ENCODE measurements at places on chromosomes 12 and 14.
A peak's percentile ranks its signal among the peaks of the same experiment; 100 is the strongest.

DNA sequence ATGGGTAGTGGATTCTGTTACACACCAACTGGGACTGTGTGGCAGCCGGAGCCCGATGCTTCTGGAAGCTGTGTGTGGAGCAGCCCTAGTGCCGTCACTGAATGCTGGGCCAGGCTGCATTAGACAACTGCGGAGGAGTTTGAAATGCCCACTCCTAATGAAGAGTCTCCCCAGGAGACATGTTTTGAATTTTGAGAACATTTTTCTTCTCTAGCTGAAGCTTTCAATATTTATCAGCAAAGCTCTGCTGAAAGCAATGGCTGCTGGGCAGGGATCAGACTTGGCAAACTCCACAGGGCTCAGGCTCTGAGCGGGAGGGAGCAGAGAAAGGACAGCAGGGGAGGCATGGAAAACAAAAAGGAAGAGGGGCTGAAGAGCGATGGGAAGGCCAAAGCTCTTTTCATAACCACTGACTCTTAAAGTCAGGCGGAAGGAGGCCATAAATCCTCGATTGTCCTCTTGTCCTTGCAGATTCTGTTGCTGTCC lies 189.1 kb downstream of the MON2 start:
- no peak for DNase-seq

- DNase-seq, result no peak
These were observed 5.1 kb downstream of the RNF10 start for GRCh38 chr12:120539303-120539702.

- DNase-seq, result no peak
These were observed 31.2 kb upstream of the ADGRD1 start for GRCh38 chr12:130922511-130922953.

- DNase-seq, result no peak
These were observed 103.3 kb upstream of the PMCH start for GRCh38 chr12:102300824-102301461.

GRCh38 chr12:49916129-49916919 lies 12.6 kb upstream of the FAIM2 start:
- no peak for DNase-seq

- DNase-seq, result no peak
These were observed 367.3 kb downstream of the BCL11B start for GRCh38 chr14:98904677-98905076.

- no peak for DNase-seq
These were observed 160.0 kb upstream of the E2F7 start for GRCh38 chr12:77225373-77225772.

DNA sequence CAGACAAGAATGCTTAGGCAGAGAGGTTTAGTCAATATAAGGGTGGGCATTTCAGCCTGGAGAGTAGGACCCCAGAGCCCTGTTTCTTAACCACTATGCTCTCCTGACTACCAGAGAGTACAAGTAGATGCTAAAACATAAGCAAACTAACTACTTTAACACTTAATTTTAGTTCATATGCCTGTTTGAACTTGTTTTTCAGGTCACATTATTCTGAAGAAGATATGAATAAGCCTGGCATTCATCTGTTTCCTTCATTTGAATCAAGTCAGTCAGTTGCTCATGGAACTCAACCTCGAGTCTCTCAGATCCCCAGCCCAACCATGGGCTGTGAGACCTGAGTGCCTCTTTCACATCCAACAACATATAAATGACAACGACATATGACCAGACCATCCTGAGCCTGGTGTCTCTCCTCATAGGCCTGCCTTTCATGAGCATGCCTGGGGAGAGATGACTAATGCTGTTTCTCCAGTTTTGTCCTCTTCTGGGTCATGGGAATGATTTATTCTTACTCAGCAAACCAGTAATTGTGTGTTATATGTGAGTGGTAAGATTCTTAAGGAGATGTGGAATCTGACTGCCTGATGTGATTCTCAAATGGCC lies 251.1 kb upstream of the BTG1 start:
- DNase-seq, result no peak

DNA sequence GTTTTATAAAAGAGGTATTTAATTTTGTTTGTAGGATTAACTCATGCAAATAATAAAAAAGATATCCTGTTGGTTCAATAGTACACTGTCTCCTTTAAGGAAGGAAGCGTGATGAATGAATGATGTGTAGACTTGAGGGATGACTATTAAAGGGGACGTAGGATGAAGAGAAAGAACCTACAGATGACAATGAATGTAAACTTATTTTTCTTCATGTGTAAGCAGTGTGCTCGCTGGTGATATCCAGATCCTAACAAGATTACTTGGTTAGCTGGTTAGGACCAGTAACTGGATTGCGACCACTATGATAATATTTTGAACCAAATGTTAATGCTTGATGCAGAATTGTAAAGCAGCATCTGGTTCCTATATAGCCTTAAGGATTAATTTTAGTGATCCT lies 2.6 kb downstream of the ARF6 start:
- DNase-seq, result no peak

GRCh38 chr12:80698256-80698655 lies 9.2 kb upstream of the MYF6 start:
- DNase-seq, result no peak

DNA sequence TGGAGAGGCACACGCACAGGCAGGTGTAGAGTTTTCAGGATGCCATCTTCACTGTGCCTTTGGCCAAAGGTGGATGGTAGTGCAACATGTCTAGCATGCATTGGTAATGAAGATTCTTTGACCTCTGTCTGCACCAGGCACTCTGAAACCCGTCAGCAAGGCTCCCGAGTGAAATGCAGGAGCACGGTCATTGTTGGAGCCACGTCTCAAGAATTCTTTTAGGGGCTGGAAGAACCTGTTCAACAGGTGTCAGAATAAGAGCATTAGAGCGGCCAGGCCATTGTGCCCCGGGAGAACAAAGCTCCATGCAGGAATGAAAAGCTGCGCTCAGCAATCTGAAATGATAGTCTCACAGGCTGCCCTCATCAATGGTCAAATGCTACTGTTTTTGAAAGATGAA lies 40.2 kb upstream of the DICER1 start:
- no peak for DNase-seq

GRCh38 chr14:103427485-103428443 lies 42.5 kb downstream of the MARK3 start:
- no peak for DNase-seq

GRCh38 chr12:22408610-22409376 lies 74.3 kb upstream of the ST8SIA1 start:
- DNase-seq, result no peak

GRCh38 chr12:27305673-27306456 lies 26.8 kb upstream of the BMAL2 start:
- no peak for DNase-seq

- DNase-seq, result no peak
These were observed 277.7 kb downstream of the VRK1 start for GRCh38 chr14:97074856-97075255.

GRCh38 chr14:88505621-88506020 lies 49.2 kb downstream of the PTPN21 start:
- no peak for DNase-seq

DNA sequence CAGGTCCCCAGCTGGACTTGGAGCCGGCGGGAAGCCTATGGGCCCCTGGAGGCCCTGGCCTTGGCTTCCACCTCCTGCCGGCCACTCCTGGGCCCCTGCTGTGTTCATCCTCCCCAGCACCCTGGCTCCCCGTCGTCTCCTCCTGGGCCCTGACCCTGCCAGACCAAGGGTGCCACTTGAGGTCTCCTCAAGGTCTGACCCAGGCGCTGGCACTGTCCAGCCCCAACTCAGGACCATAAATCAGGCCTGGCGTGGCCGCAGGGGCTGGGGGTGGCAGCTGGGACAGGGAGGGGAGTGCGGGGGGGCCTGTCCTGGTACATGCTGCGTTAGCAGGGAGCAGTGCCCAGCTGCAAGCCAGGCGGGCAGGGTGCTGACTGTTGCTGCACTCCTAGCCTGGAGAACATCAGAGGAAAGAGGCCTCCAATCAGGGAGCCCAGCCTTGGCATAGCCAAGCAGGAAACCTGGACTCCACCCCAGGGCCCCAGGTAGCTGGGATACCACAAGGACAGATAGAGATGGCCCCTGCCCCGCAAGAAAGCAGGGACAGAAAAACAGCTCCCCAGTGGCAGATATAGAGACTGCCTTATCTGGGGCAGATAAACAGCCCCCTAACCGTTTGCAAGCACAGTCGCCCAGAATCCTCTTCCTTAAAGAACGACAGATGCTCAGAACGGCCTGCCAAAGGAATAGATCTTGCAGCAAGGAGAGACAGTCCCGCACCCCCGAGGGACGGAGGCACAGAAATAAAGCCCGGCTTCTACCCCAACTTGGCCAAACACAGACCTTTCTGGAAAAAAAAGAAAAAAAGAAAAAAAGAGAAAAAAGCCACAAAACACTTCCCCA lies 6.5 kb upstream of the ATG101 start:
- DNase-seq, result peak; percentile 76

DNA sequence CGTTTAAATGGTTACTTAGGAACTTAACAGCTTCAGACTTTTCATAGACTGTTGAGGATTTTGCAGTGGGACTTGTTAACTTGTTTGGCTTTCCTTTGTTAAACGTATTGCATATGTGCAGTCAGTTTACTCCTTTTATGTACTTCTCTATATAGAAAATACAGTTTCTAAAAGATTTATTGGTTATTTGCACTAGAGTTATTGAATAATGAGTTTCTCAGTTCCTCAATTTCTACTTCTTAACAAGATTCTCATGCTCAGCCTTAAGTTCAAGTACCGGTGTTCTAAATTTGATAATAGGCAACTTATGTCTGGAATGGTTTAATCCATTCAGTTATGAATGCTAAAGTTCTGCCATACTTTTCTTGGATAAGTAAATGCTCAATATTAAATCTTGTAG lies 919 bp downstream of the PSMA3 start:
- no peak for DNase-seq

DNA sequence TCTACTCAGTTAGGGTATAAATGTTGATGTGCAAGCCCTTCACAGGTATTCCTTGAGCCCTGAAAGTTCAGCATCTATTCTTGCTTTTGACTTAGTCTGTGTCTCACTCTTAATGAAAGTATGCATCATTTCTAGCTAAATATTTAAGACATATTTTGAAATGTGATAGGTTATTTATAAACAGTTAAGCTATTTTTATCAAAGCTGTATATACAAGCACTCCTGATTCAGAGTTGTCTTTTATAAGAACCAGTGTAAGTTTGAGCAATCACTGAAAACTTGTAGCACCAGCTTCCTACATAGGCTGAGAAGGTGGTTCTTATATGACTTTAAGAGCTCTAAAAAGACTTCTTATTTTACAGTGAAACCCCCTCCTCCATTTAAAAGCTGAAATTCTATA lies 98.6 kb downstream of the MYF5 start:
- no peak for DNase-seq

GRCh38 chr12:128449146-128449894 lies 182.3 kb downstream of the TMEM132C start:
- DNase-seq, result no peak

Data from left ventricle myocardium superior (tissue), 1 donor.